ENCODE measurements at places on chromosomes 16 and 17. TPM values are rescaled to one million over a fixed set of nuclear protein-coding genes. Genes with fewer than 3 reads are reported as not detected.

GRCh38 chr17:28725660-28726225 is 290 bp downstream of the TLCD1 start:
- DNase-seq = peak; percentile 56

- no peak for DNase-seq
Measured at GRCh38 chr16:85808926-85809325, 9.4 kb downstream of the COX4I1 start.

DNA sequence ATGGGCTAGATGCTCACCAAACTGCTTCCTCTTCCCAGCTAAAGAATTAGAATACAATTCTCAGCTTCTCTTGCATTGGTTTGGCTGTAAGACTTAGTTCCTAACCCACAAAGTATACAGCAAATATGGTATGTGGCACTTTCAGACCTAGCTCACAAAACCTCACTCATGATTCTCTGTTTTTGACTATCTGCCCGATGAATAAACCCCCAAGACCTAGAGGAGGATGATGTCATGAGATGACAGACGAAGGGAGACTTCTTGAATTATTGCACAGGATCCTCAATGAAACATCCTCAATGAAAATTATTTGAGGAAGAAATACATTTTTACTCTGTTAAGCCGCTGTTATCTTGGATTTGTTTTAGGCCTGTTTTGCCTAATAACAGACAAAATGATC is 14.3 kb downstream of the CNOT1 start:
- no peak for DNase-seq

DNA sequence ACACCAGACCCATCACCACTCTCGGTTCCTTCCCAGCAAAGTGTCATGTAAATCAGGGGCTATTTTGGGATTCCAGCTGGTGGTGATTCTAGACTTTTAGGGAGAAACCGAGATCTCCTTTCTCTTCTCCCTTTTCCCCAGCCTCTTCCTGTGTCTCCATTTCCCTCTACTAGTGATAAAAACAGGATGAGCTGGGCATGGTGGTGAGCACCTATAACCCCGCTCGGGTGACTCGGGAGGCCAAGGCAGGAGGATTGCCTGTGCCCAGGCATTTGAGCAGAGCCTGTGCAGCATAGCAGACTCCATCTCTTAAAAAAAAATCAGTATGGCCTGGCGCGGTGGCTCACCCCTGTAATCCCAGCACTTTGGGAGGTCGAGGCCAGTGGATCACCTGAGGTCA is 6.1 kb downstream of the TBX21 start:
- DNase-seq = no peak

DNA sequence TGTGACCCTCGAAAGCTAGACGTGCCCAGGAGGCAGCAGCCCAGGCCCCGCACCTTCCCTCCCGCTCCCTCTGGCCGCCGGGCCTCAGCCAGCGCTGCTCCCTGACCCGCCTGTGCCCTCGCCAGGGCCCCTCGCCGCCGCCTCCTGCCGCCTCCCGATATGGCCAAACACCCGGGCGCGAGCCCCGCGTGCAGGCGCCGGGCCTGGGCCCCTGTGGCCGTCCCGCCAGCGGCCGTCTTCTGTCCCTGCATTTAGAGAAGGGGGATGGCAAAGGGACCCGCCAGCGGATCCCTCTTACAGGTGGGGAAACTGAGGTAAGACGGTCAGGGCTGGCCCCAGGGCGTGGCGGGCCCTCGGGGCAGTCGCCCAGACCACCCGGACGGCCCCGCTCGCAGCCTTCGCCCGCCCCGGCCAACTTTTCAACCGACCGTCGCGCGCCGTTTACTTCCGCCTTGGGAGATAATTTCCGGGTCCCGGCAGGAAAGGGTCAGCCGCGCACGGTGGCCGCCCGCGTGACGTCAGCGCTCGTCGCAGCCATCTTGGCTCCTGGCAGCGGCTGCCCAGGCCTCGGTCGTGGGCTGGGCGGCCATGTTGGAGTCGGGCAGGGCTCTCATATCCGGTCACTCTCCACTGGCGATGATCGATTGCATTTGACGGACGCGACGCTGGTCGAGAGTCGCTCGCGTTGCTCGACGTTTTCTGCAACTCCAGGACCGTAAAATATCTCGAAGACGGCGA is 7.0 kb upstream of the GNG13 start:
- DNase-seq = peak; percentile 91

Gene LHX1
- 8.7 TPM for total RNA-seq

Gene CA5A
- not detected for total RNA-seq

All from G401 (cell line).